A549 treated with dexamethasone at 1 μM for 4 hours (cell line): ENCODE measurements at places on chromosomes 11 and 22. TPM values are rescaled to one million over a fixed set of nuclear protein-coding genes. Genes with fewer than 3 reads are reported as not detected.

The FAT3 gene
- total RNA-seq: 0.26 to 0.96 TPM (median 0.65 TPM) in 5 replicates

The PICALM gene
- total RNA-seq: 75.5 to 91.5 TPM (median 83.5 TPM) in 5 replicates

The PGM2L1 gene
- 12.1 to 20.5 TPM (median 19.2 TPM) in 5 replicates for total RNA-seq

The RFPL3 gene
- not detected in 5 replicates for total RNA-seq

The KCNJ5 gene
- total RNA-seq: 0.06 to 0.21 TPM in 2 of 5 replicates, not detected in the others

The NLRP14 gene
- not detected in 5 replicates for total RNA-seq

The ART1 gene
- total RNA-seq: 0.08 TPM in 1 of 5 replicates, not detected in the others

The TSSK2 gene
- total RNA-seq: not detected in 5 replicates

The P2RY2 gene
- 7.7 to 14.2 TPM (median 11.5 TPM) in 5 replicates for total RNA-seq

The MED19 gene
- 27.5 to 30.9 TPM (median 29.1 TPM) in 5 replicates for total RNA-seq

The TMEM41B gene
- 17.8 to 27.3 TPM (median 23.6 TPM) in 5 replicates for total RNA-seq

The CARD10 gene
- 18.5 to 31.8 TPM (median 31.7 TPM) in 5 replicates for total RNA-seq

The SGSM1 gene
- total RNA-seq: 0.49 to 1.1 TPM (median 0.60 TPM) in 5 replicates

The HEPN1 gene
- total RNA-seq: not detected in 5 replicates

The CABP4 gene
- not detected in 5 replicates for total RNA-seq

The ANGPTL5 gene
- total RNA-seq: 0.07 to 0.22 TPM (median 0.11 TPM) in 5 replicates
